NCI-H1930 (cell line): ENCODE measurements at places on chromosomes 6 and 20.

GRCh38 chr20:46715292-46715756, 5.9 kb downstream of the SLC2A10 start:
- no peak for DNase-seq

- no peak for DNase-seq
Measured at GRCh38 chr6:84977363-84977705, 212.9 kb upstream of the TBX18 start.

DNA sequence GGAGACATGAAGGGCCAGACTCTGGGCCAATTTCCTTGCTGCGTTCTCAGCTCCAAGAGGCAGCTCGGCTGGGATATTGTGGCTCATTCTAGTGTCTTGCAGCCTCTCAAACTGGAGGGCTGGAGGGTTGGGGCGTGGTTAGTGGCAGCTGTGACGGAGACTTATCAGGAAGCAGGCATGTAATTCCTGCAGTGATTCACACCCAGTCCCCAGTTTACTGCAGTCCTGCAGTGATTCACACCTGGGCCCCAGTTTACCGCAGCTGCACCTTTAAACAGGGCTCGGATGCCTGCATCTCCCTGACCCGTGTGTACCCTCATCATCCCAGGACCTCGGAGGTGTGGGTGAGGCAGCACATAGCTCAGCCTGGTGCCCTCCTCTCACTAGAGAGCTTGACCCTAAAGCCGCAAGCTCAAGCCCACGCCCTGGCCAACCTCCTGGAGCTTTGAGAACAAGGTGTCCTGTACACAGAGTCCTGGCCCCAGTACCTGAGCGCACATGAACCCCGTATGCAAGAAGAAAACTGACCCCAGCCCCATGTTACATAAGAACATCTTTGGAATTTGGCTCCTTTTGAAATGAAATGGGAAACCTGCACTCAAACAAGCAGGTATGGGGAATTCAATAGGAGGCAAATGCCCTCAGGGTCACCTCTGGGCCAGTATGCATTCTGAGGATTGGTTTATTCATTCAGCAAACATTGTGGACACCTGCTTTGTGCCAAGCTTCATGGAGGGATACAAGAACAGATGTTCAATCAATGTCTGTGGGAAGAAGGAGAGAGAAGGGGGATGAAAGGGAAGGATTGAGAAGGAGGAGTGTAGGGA, 55.3 kb upstream of the FAM83D start:
- DNase-seq = no peak

- DNase-seq = no peak
Measured at GRCh38 chr6:167934426-167934864, 63.0 kb upstream of the KIF25 start.

GRCh38 chr20:45153752-45154151, 20.9 kb upstream of the PI3 start:
- no peak for DNase-seq

GRCh38 chr20:3223651-3223993, 14.3 kb downstream of the ITPA start:
- DNase-seq = no peak

- DNase-seq = no peak
Measured at GRCh38 chr6:79808921-79809320, 138.4 kb downstream of the ELOVL4 start.

- no peak for DNase-seq
Measured at GRCh38 chr20:1769491-1769890, 111.9 kb upstream of the SIRPG start.

GRCh38 chr6:135181333-135182070, 394 bp downstream of the MYB start:
- no peak for DNase-seq

- peak; percentile 47 for DNase-seq
Measured at GRCh38 chr20:208942-209566, 18.0 kb upstream of the DEFB129 start.

GRCh38 chr6:87378947-87379346, 28.8 kb upstream of the CFAP206 start:
- no peak for DNase-seq

GRCh38 chr20:13443690-13444089, 195.0 kb downstream of the TASP1 start:
- DNase-seq = no peak

GRCh38 chr6:132865364-132865763, 51.0 kb downstream of the RPS12 start:
- DNase-seq = no peak

DNA sequence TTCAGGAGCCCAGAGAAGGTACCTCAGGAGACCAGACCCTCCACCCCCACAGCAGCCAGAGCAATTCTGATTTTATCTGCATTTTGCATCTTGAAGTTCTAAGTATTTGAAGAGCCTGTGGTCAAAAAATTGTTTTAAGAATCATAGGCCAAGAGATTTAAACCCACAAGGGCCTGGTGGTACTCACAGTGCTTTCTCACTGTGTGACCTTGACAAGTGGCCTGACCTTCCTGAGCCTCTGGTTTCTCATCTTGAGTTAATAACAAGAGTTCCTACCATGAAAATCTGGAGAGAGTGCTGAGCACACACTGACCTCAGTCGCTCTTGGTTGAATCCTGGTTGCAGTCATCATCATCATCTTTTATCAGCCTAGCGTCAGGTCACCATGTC, 45.4 kb upstream of the ID1 start:
- no peak for DNase-seq

DNA sequence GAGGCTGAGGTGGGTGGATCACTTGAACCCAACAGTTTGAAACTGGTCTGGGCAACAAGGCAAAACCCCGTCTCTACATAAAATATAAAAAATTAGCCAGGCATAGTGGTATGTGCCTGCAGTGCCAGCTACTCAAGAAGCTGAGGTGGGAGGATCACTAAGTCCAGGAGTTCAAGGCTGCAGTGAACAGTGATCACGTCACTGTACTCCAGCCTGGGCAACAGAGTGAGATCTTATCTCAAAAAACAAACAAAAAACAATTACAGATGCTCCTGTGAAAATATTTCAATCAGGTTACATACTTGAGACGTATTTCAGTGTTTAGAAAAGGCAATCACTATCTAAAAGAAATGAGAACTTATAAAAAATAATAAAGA, 33.8 kb downstream of the RANBP9 start:
- no peak for DNase-seq

- DNase-seq = no peak
Measured at GRCh38 chr6:19734061-19734460, 103.1 kb upstream of the ID4 start.

GRCh38 chr20:50172347-50173013, 18.1 kb upstream of the CEBPB start:
- DNase-seq = no peak

DNA sequence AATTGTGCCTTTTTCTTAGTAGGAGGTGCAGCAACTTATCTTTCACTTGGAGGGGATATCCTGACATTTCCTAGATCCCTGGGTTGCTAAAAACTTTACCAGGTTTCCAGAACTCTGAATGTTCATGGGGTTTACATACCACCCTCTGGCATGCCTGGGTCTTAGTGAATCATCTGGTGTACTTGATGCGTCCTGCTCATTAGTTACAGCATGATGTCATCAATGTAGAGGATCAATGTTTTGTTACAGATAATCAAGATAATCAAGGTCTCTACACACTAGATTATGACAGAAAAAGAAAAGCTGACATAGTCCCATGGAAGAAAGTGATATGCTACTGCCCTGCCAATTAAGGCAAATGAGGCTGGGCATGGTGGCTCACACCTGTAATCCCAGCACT, 27.0 kb downstream of the FITM2 start:
- DNase-seq = no peak

DNA sequence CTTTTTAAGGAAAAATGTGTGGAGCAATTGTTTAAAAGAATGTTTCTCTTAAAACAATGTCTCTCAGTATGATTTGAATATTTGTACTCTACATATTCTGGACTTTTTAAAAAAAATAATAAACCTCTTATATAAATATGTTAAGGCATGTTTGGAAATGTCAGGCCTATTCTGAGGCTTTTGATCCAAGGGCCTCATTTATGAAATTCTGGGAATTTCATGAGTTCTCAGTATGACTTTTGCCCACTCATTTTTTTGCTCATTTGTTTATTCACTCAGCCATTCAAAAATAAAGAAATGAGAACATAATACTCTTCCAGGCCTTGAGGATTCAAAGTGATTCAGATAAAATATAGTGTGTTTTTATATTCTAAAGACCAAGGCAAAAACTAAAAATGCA, 60.4 kb downstream of the DOK5 start:
- no peak for DNase-seq
